NB4 (cell line): ENCODE measurements at places on chromosomes 1 and 21.
A peak's percentile ranks its signal among the peaks of the same experiment; 100 is the strongest.

DNA sequence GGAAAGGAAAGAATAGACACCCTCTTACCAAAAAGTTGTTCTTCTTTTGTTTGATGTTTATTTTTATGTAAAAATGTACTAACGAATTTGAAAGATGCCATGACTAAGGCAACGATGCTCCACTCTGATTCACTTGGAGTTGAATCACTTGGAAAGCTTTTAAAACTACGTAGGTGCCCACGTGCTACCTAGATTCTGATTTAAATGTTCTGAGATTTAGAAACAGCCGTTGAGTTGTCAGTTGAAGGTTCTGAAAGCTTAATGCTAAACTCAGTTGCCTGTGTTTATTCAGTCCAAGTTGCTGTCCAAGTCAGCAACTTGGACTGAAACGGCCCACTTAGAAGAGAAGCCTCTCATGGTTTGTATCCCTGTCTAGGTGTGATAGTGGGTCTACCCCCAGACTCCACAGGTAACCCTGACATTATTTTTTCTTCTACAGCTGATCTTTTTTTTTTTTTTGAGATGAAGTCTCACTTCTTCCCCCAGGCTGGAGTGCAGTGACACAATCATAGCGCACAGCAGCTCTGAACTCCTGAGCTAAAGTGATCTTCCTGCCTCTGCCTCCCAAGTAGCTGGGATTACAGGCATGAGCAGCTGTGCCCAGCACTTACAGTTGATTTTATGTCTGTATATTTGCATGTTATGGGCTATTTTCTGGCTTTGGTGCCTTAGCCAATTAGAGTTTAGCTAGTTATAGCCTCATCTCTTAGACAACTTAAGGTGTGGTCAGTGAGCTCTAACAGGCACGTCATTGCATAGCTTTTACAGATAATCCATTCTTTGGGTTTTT lies 1.4 kb upstream of the VAMP4 start:
- no peak for DNase-seq

GRCh38 chr21:45367402-45368351 lies 37.3 kb upstream of the COL18A1 start:
- DNase-seq, result no peak

DNA sequence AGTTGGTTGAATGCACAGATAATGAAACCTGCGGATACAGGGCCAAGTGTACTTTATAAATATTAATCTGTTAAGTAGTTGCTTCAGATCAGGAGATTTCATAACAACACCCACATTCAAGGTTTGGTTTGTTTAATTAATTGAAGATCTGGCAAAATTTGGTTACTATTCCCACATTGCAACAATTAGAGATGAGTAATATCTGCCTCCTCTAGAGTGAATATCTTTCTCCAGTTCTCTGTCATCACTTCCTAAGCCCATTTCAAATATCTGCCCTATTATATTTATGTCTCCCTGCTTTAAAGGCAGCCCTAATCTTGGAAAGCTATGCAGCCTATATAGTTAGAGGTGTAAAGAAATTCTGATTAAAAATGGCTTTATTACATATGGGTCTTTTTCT lies 61.4 kb downstream of the PPP2R5A start:
- DNase-seq, result no peak

- DNase-seq, result no peak
Measured at GRCh38 chr1:222546091-222546490, 1.8 kb downstream of the HHIPL2 start.

DNA sequence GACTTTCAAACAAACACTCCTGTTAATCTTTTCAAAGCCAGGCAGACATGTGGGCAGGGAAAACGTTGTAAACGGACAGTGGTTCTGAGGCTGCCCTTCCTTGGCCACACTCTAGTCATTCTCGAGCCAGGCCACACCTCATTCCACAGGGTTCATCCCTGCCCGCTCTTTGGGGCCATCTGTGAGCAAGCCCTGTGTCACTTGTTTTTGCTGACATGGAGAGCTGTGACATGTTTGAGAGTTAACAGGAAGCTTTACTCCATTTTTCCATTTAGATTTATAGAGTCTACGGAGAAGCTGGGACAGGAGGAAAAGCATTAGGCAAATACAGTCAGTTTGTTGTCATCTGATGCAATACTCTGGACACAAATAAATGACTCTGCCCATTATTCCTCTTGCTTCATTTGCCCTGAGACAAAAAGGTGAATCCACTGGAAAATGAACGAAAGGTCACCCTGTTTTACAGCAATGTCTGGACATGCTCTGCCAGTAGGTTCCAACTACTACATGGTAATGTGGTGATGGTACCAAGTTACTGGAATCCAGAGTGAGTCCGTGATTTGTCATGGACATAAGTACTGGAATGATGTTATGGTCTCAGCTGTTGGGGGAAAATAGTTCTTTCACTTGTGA lies 126.9 kb downstream of the CLIC6 start:
- no peak for DNase-seq

DNA sequence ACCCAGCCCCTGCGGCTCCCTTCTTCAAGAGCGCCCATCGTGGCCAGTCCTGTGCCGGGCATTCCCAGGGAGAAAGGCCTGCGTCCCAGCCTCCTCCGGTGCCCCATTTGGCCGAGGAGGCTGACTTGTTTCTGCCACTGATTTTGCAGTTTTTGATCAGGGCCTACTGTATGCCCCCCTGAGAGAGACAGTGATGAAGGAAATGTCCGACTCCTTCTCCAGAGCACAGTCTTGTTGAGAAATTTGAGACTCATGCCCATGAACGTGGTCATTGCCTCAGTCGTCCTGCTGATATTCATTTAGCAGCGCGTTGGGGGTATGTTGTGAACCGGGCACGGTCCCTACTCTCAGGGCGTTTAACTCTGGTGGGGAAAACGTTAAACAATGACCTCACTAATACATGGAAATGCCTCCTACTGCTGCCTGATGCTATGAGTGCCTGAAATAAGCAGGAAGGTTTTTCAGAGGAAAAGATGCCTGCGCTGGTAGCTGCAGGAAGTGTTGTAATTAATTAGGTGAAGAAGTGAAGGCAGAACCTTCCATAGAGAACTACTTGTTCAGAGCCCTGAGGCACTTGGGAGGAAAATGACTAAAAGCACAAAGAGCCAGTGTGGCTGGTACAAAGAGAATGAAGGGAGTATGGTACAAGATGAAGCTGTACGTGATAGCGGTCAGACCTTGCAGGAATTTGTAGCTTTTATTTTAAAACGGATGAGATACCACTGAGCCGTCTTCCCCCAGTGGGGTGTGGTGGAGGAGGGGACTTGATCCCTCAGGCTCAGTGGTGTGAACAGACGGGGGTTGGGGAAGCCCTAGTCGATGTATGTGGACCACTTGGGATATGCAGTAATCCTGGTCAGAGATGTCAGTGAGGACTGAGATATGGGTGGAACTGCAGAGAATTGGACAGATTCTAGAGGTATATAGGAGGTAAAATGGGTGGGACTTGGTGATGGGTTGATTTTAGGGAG lies 730 bp downstream of the ZCCHC17 start:
- peak; percentile 77 for DNase-seq

DNA sequence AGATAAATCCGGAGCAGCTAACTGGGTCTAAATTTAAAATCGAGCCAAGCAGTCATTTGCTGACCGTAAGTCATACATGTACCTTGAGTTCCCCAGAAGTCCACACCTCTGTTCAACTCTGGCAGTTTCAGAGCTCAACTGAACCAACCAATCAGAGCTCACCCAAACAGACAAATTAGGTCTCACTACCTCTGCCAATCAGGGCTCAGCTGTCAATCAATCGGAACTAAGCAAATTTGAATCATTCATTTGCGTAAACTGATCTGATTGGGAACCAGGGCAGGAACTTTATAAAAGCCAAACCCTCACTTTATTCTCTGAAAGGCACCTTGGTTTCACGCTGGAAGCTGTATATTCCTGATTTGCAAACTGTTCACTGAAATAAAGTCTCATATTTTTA lies 11.2 kb upstream of the ACBD6 start:
- no peak for DNase-seq
